ENCODE measurements at places on chromosomes 11 and 22. TPM values are rescaled to one million over a fixed set of nuclear protein-coding genes. Genes with fewer than 3 reads are reported as not detected.
A peak's percentile ranks its signal among the peaks of the same experiment; 100 is the strongest.

- DNase-seq = no peak
Measured at GRCh38 chr11:8661001-8661795, 21.3 kb downstream of the TRIM66 start.

DNA sequence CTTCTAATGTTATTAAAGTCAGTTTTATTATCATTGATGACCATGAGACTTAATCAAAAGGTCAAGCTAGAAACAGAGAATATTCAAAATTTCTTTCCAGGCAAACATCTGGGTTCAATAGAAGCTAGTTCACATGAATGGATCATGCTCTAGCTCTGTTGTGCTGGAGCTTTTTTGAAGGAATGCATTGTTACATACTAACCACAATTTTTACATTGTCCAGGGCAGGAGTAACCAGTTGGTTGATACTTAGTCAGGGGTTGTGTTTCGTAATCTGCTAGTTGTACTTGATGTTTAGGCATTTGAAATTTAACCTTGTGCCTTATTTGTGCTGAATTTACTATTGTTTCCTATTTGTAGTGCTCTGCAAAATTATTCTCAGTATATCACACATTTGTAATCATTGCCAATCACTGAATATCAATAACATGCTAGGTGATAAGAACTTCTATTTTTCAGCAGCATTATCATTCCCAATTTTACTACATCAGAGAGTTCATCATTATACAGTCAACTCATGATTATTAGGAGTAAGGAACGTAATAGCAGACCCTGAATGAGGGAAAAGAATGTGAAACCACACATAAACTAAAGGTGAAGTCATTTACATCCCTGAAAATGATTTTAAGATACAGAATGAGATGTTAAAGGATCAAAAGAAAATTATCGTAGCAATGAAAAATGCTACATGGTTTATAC is 23.2 kb downstream of the NF2 start:
- DNase-seq = peak; percentile 55

RIBC2 gene
- total RNA-seq = not detected

DNA sequence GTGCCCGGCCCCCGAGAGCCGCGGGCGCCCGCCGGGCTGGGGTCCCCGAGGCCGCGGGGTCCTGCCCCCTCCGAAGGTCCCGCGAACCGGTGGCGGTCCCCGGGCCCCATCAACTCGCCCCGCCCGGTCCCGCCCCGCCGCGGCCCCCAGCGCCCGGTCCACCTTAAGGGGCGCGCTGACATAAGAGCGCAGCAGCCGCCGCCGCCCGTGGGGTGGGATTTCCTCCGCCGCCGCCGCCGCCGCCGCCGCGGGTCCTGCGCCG is at the start of gene ZDHHC8:
ZDHHC8 (plus strand) TSS at position 208 of the 262 bp plus-strand sequence. CDS start 144 bp downstream, outside the sequence.
- DNase-seq = no peak

OR51E1 gene
- total RNA-seq = not detected

- peak; percentile 78 for DNase-seq
Measured at GRCh38 chr11:86570020-86570419, 102.4 kb downstream of the ME3 start.

UCP3 gene
- 0.05 TPM for total RNA-seq

GRCh38 chr11:132840191-132840590 is 692.1 kb downstream of the OPCML start:
- no peak for DNase-seq

DNA sequence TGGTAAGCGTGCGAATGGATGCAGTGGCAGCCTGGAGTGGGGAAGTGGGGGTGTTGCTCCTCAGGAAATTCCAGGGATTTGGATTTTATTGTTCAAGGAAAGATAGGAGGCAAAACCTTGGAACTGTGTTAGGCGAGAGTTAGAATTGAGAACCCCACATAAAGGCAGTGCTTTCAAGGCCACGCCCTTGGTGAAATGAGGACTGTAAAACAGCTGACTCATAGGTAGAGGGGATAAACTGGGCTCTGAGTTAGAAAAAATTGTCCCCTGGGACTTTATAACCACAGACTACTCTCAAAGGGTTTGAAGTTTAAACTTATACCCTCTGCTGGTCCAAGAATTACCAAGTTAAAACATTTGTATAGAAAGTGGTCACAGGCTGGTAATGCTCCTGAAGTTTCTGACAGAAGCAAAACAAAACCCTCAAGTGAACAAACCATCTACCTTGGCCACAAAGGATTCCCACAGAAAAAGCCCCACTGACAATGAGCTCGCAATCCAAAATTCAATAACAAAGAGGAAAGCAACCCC is 250.3 kb upstream of the TBCEL start:
- peak; percentile 32 for DNase-seq

- DNase-seq = peak; percentile 11
Measured at GRCh38 chr22:28381429-28382167, 298.0 kb downstream of the TTC28 start.

RFPL2 gene
- not detected for total RNA-seq

DNA sequence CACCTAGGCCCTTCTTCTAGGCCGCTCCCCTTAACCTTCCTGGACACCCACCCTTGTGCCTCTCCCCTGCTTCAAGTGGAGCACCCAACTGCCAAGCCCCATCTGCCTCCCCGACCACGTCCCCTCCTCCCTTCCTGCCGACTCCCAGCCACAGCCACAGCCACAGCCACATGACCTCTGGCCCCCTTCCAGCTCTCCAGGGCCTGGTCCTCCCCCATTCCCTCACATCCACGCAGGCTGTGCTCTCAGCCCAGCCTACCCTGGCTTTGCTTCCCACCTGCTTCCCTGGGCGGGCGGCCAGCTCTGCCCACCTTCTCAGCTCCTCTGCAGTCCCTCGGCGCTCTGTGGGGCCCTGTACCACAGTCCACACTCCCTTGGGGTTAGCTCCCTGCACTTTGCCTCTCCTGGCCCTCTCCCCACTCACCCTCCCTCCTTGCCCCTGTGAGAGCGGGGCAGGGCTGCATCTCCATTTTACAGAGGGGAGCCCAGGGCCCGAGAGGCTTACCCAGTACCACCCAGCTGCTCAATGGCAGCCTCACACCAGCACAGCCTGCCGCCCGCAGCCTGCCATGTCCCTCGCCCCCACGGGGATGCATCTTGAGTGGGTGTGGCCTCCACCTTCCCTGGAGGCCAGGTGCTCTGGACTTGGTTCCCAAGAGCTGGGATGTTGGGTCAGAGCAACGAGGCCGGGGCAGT is 20.3 kb downstream of the PARVG start:
- no peak for DNase-seq

PLAAT3 gene
- 60.1 TPM for total RNA-seq

All from A172 (cell line).